ENCODE measurements at places on chromosomes 3 and 15.

DNA sequence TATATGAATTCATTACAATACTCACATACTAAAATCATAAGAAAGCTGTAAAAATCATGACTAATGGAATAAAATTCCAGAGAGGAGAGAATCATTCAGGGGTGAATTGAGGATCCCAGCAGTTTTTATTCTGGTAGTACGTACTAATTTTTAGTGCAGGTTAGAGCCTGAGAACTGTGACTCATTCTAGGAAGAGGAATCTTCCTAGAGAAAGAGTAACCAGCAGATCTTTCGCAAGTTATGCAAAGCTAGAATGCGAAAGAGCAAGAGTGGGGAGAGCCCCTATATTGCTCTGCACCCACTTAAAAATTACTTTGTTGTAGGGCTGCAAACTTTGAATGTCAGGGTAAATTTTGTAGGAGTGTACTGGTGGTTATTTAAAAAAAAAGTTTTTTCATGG lies 303.6 kb upstream of the ARPP21 start:
- DNase-seq, result no peak

- DNase-seq, result peak; percentile 62
Observed at GRCh38 chr15:74889883-74890664, at the start of gene MPI. Gene MPI, plus strand, starts transcription at chr15:74890042. Its CDS starts 32 bp downstream, at chr15:74890074.

- DNase-seq, result no peak
Observed at GRCh38 chr15:66765478-66766281, 63.6 kb downstream of the SMAD6 start.

GRCh38 chr15:41943543-41944312 lies 28.6 kb downstream of the EHD4 start:
- DNase-seq, result no peak

DNA sequence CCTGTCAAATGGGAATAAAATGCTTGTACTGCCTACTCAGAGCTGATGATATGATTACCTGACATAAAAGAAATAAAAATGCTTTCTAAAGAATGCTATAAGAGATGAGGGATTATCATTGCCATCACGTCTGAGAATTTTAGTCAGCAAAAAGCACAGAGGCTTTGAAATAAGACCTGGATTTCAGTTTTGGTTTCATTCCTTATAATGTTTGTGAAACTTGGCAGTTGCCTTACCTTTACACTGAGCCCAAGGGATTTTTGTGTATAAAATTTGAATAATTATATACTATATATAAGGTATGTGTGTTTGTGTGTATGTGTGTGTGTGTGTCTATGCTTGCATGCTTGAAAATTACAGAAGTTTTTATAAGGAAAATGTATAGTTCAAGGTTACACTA lies 634.8 kb upstream of the BCHE start:
- DNase-seq, result no peak

GRCh38 chr3:160948273-160948672 lies 156.9 kb downstream of the B3GALNT1 start:
- no peak for DNase-seq

GRCh38 chr3:187748050-187748481 lies 2.8 kb upstream of the BCL6 start:
- DNase-seq, result no peak

GRCh38 chr15:58246041-58246440 lies 107.9 kb downstream of the AQP9 start:
- no peak for DNase-seq
